ENCODE measurements at places on chromosomes 2 and 18.

DNA sequence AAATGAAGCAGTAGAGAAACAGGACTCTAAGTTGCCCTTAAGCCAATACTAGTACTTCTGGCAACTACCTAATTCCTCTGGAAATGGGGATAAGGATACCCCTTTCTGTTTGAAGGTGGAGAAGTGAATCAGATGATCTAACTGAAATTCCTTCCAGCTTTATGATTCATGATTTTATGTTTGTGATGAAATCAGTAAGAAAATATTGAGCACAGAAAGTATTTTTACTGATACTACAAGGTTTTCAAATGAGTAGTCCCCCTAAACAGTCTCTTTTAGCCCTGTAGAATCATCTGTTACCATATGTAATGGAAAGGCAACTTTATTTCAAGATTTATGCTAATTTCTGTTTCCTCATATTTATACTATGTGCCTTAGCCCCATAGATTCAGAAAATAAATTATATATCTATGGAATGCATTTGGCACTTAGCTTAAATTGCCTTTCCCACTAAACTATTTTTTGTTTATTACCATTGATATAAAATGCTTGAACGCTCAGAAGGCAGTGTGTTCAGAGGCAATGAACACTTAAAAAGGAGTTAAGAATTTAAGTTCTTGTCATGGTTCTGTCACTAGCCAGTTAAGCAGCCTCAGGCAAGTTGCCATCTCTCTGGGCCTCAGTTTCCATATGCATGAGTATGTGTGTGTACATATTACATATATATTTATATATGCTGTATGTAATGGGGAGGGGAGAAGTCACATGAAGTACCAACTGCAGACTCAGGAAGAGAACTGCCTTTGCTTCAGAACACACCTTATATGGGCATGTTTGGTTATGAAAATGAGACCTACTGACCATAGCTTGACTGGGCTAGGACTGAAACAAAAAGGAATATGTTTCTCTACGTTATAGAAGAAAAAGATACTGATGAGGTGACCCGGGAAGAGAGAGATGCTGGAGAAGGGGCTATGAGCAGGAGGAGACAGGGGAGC is 97.7 kb downstream of the CDC42EP3 start:
- DNase-seq = no peak

- no peak for DNase-seq
Observed at GRCh38 chr18:61575419-61575818, 242.2 kb downstream of the CDH20 start.

DNA sequence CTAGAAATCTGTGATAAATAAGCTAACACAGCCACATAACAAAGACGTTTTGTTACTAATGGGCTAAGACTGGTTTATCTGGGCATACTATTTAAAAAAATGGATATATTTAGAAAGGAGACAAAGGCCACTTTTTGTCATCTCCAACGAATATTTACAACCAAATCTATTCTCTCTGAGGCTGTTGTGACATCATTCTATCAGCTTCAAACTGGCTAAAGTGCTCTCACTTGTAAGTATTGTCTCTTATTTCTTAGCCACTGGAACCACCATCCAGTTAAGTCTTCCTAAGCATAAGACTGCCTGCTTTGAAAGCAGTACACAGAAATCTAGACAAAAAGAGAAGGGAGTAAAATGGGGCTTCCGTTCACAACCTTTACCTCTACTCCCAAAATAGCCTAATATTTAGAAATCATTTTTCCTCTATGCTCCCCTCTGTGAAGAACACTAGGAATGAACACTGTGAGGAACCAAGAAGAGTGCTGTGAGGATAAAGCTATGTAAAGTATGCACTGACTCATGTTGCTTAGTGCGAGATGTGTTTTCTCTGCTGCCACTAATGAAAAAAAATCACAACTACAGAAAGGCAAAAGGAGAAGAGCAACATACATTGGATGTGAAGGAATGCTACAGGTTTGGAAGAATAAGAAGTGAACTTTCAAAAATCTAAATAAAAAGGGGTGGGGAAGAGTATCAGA is 264.1 kb downstream of the EXOC6B start:
- no peak for DNase-seq

- DNase-seq = no peak
Observed at GRCh38 chr2:44296653-44297052, 21.4 kb downstream of the SLC3A1 start.

DNA sequence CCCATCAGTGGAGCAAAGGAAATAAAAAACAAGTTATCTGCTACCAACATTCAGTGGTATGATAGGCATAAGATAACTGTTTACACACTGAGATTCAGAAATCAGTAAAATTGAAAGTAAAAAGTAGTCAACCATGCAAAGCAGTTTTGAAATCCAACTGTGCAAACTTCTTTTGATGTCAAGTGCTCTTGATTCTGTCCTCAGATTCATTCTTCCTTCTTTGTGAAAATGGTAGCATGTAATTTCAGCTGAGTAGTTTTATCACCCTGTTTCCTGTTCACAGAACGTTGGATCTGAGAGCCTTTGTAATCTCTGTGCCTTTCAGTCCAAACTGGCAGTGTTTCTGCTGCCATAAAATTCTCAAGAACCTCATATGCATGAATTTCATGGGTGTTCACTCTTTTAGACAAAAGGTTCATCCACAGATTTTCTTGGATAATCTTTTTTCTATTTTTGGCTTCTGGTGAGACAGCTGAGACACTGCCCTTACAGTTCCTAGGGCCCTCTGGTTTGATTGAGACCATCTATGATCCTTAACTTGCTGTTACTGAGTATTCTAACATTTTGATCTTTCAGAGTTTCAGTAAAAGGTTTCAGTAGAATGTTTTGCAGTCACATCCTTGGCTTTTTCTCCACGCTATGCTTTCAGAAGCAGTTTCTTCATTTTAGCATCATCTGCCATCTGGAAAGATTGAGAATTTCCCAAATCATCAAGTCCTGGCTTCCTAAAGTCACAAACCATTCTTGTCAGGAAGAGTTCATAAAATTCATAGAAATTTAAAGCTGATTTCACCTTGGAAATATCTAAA is 272.3 kb upstream of the EPHA4 start:
- no peak for DNase-seq

DNA sequence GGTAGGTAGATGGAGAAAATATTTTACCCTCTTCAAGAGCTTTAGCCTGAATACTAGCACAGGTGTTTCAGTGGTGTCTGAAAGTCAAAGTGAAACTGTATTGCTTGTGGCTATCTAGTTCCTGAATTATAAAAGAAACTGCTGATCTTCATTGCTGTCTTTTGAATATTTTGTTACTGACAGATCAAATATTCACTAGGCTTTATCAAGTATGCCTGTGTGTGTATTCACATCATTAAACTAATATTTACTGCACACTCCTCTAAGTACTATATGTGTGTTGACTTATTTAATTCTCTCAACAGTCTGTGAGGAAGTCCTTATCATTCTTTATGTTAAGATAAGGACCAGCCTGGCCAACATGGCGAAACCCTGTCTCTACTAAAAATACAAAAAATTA is 139.6 kb downstream of the SOCS6 start:
- DNase-seq = no peak

- DNase-seq = no peak
Observed at GRCh38 chr2:109375656-109376055, 238.1 kb downstream of the SEPTIN10 start.

GRCh38 chr2:148876202-148876594 is 1.2 kb downstream of the KIF5C start:
- DNase-seq = no peak

- no peak for DNase-seq
Observed at GRCh38 chr2:12412898-12413305, 303.8 kb upstream of the TRIB2 start.

DNA sequence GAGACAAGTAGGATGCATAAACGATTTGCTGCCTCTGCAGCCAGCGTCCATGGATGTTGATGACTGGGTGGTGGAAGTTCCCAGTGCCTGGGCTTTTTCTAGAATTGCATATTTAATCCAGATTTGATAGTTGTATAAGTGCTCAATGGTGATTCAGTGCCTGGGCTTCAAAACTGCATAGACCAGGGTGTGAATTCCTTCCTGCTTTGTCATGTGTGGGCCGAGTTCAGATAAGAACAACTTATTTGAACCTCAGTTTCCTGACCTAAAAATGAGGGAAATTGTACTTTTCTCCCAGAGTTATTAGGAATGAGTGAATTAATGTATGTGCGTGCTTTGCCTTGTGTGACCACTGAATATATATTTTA is 154.6 kb downstream of the WDSUB1 start:
- no peak for DNase-seq

- DNase-seq = no peak
Observed at GRCh38 chr2:207571370-207571769, 41.6 kb downstream of the CREB1 start.

- no peak for DNase-seq
Observed at GRCh38 chr2:106142683-106143082, 51.4 kb downstream of the UXS1 start.

DNA sequence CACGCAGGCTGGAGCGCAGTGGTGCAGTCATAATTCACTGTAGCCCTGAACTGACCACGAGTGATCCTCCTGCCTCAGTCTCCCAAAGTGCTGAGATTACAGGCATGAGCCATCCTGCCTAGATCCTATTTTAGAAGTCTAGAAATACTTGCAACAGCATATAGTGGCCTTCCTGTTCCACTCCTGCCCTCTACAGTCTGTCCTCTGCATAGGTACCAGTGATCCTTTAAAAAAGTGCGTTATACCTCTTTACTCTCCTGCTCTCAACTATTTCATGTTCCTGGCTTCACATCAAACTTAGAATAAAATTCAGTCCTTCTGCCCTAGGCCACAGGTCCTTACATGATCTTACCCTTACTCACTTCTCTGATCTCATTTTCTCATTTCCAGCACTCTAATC is 6.0 kb downstream of the COMMD1 start:
- no peak for DNase-seq

- no peak for DNase-seq
Observed at GRCh38 chr2:17830053-17831034, 14.1 kb downstream of the MSGN1 start.

GRCh38 chr2:127231130-127231865 is 11.2 kb upstream of the CYP27C1 start:
- no peak for DNase-seq

DNA sequence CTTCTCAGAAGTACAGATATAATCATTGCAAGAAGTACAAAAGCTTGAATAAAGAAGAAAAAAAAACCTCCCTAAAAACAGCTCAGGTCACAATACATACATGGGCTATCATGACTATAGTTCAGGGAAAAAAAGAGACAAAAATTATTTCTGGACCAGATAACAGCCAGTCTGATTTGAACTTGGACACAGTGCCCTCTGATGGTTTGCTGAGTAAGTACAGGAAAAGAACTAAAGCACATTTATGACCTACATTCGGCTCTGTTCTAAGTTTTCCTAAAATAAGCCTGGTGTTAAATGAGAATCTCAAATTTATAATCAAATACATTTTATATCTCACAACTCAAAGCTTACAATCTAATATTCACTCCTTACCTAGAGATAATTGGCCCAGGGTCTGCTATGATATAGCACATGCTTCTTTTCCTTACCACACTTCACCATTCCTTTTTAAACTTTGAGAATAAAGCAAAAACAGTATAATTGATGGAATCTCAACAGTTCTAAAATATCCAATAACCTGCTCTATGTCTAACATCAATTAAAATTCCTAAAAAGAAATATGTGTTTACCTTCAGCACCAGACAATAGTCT is 81.1 kb downstream of the RAPH1 start:
- DNase-seq = no peak

- DNase-seq = no peak
Observed at GRCh38 chr18:22132763-22133162, 36.6 kb upstream of the GATA6 start.

DNA sequence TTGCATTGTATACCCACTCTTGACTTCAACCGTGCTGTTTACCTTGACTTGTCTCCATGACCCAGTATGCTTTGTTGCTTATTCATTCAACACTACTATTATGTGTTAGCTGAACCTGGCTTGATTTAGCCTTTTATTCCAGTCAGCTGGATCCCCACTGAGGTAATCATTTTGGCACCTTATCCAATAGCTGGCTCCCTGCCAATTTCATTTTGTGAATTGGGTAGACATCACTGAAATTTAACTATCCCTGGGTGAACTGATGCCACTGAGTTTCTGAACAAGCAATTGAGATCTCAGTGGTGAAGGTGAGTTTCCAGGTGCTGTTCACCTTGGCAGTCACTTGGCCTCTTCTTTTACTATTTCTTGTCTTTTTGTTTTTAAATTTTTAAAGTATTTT is 584.3 kb downstream of the ADCYAP1 start:
- DNase-seq = no peak

DNA sequence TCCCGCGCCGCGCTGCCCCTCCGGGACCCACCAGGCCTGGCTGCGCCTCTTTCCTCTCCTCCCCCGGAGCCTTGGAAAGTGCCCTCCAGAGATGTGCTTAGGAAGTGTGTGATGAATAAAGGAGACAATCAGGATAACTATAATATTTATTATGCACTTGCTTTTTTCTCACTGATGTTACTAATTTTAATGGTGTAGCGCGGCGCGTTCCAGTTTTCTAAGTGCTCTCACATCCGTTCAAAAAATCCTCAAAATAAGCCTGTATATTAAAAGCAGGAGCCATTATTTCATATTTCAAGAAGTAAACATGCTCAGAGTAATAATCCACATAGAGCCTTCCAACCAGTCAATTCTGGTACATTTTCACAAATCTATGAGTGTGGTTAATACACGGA is 941 bp upstream of the MPPE1 start:
- DNase-seq = no peak

DNA sequence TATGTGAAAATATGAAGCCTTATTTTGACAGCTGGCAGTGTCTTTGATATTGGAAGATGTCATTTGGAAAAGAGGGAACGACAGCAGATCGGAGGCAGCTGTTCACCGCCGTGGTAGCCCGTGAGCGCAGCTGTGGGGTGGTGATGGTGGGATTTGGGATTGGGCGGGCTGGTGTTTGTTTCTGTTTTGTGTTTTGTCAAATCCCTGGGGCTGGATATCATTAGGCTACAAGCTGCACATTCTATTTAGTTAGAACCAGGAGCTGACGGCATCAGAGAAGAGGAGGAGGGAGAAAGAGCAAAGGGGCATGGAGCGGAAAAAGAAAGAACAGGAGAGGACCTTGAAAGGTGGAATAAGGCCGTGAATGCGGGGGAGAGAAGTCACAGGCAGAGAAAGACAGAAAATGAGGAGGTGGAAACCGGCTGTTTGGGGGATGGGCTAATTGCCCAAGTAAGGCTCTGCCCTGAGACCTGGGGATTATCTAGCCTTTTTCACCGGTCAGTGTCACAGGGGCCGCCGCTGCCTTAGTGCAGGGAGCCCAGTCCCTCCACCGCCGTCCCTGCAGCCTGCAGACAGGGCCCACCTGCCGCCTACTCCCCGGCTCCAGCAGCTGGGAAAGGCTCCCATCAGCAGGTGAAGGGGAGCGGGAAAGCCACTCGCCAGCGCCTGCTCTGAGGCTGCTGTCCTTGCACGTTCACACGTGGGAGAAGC is 88.0 kb downstream of the ZCCHC2 start:
- no peak for DNase-seq
